Mucosa of descending colon (tissue), 3 donors: ENCODE measurements at places on chromosomes 5 and 9. TPM values are rescaled to one million over a fixed set of nuclear protein-coding genes. Genes with fewer than 3 reads are reported as not detected.

- no peak for DNase-seq
Observed at GRCh38 chr9:99085949-99086948, 18.7 kb upstream of the TGFBR1 start.

GRCh38 chr5:152405145-152405544 is at the start of gene NMUR2:
TSS of gene NMUR2 (minus strand) at chr5:152405279. CDS start at chr5:152405113, 166 bp downstream.
- no peak for DNase-seq

GRCh38 chr9:4235420-4235819 is 64.4 kb downstream of the GLIS3 start:
- no peak for DNase-seq

Gene ARHGEF37
- total RNA-seq: 24.6 TPM
